Activated CD8-positive, alpha-beta T cell treated with anti-CD3 and anti-CD28 coated beads for 36 hours (primary cell): ENCODE measurements at places on chromosomes 6 and 20.

GRCh38 chr6:134535831-134536230 lies 217.9 kb upstream of the SGK1 start:
- no peak for DNase-seq

DNA sequence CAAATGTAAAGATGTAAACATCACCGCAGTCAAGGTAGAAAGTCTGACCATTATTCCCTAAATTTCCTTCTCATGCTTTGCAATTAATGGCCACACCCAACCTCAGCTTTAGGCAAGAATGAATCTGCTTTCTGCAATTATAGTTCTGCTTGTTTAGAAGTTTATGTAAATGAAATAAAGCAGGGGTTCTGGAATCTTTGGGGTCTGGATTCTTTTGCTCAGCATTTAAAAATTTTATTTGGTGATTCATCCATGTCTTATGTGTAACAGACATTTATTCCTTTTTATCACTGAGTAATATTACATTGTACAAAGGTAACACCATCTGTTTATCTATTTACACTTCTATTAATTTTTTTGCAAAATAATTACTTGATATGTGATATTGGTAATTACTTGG lies 613.6 kb downstream of the UTRN start:
- DNase-seq: no peak

- DNase-seq: no peak
These were observed 151.2 kb downstream of the GRM4 start for GRCh38 chr6:33994472-33995308.

DNA sequence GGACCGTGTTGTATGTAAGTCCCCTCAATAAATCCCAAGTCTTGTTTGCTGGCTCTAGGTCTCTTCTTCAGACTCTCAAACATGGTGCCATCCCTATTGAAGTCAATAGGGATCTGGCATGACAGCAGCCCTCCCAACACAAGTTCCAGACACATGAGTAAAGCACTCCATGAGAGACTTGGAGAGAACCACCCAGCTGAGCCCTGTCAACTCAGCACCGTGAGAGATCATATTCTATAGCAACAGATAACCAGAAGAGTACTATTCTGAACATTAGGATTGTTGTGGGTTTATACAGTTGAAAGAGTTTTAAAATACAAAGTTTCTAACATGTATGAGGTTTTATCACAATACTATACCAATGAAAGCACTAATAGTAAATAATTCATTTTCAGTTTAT lies 23.5 kb downstream of the TMEM14A start:
- no peak for DNase-seq

- DNase-seq: no peak
These were observed 108.8 kb upstream of the SCGN start for GRCh38 chr6:25542984-25543910.

DNA sequence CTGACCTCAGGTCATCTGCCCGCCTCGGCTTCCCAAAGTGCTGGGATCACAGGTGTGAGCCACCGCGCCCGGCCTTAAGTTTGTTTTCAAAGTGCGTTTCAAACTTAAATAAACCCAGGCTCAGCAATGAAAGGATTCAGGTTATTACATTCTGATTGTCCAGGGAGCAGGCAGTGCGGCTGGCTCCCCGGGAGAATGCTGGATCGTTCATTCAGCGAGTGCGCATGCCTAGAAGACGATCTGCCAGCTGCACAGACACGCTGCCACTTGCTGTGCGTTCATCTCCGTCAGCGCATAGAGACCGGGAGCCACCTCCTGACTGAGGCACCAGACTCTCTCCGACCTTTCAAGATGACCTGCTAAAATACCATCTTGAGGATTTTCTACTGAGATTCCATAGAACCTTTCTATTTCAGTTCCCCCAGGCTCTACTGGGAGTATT lies 163.9 kb upstream of the ZNF217 start:
- DNase-seq: no peak

GRCh38 chr6:127383988-127384387 lies 40.6 kb upstream of the ECHDC1 start:
- no peak for DNase-seq

GRCh38 chr6:128713461-128713860 lies 169.5 kb upstream of the LAMA2 start:
- no peak for DNase-seq

- DNase-seq: peak; percentile 40
These were observed 64.4 kb downstream of the TMEM242 start for GRCh38 chr6:157258878-157259277.

DNA sequence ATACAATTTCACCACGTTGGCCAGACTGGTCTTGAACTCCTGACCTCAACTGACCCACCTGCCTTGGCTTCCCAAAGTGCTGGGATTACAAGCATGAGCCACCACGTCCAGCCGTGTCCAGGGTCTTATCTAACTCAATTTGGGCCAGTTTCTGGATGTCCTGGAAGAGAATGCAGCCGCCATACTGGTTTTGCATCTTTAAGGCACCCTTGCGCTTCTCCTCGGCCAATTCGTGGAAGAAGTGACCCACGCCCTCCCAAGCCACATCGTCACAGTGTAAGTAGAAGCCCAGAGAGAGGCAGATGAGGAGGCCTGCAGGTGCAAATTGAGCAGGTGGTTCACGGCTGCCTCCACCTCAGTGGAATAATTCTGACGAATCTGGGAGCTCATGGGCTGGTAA lies 3.7 kb upstream of the ZNF335 start:
- no peak for DNase-seq

- DNase-seq: no peak
These were observed 339.2 kb upstream of the JAG1 start for GRCh38 chr20:11012975-11013374.

DNA sequence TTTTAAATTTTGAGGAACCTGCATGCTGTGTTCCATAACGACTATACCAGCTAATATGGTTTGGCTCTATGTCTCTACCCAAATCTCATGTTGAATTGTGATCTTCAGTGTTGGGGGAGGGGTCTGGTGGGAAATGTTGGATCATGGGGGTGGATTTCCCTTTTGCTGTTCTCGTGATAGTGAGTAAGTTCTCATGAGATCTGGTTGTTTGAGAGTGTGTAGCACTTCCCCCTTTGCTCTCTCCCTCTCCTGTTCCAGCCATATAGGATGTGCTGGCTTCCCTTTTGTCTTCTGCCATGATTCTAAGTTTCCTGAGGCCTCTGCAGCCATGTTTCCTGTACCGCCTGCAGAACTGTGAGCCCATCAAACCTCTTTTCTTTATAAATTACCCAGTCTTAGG lies 61.8 kb upstream of the NEDD9 start:
- DNase-seq: no peak

- DNase-seq: no peak
These were observed 52.2 kb downstream of the TOP1 start for GRCh38 chr20:41080866-41081265.

DNA sequence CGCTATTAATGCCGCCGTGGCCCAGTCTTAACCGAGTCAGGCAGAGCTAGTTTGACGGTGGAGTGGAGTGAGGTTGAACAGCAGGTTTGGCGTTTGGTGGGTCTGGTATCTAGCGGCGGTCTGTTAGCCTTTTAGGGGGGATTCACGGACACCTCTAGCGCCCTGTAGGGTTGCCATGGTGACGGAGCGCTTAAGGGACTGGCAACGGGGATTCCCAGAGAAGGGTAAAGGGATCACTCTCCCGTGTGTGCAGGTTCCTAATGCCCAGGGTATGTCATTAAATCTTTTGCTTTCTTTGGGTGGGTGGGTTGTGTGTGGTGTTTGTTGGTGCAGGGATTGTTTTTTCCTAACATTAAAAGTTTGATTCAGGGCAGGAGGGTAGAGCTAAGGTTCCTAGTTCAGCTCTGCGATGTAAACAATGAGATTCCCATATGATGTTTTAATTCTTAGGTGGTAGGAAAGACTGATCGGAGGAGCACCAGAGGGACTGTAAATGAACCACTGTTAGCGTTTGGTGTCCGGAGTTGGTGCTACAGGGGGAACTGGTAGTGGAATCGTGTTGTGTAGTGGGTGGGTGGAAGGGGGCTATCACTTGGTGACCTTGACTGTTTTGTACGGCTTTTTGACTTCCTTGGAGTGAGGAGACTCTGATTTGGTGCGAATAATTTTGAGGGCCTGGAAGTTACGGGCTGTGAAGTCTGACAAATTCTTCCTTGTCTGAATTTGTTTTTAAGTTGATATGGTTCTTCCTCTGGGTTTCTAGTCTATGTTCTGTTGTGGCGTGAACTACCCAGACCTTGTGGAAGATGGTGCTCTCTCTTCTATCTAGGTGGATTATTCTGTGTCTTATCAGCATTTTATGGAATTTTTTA lies 5.0 kb downstream of the BRD2 start:
- peak; percentile 77 for DNase-seq

DNA sequence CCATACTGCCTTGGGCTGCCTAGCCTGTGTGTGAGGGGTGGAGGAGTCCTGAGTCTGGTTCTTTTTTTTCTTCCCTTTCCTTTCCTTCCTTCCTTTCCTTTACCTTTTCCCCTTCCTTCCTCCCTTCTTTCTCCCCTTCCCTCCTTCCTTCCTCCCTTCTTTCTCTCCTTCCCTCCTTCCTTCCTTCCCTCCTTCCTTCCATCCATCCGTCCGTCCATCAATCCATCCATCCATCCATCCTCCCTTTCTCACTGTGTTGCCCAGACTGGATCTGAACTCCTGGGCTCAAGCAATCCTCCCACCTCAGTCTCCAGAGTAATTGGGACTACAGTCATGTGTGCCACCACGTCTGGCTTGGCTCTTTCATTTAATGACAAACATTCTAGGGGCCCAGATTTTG lies 750.7 kb upstream of the CHD6 start:
- DNase-seq: no peak

DNA sequence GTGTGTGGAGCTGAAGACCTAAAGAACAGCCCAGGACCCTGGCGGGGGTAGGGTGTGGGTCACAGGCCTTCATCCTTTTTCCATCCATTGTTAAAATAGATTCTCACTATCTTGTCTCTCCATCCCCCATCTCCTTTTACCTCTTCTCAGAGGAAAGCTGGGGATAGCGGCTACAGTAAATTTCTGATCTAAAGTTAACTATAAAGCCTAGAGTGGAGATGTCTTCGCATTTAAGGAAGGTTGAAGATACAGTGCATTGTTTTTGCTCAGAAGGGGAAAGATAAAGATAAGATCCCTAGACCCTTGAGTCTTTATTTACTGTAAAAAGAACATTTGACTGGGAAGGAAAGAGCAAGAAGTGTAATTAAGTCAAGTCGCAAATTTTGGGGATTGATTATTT lies 8.6 kb downstream of the FOXA2 start:
- DNase-seq: no peak

- DNase-seq: no peak
These were observed 64.2 kb upstream of the SUPT3H start for GRCh38 chr6:45441851-45442453.

GRCh38 chr6:22147921-22148776 lies 148.7 kb downstream of the PRL start:
- DNase-seq: peak; percentile 43

DNA sequence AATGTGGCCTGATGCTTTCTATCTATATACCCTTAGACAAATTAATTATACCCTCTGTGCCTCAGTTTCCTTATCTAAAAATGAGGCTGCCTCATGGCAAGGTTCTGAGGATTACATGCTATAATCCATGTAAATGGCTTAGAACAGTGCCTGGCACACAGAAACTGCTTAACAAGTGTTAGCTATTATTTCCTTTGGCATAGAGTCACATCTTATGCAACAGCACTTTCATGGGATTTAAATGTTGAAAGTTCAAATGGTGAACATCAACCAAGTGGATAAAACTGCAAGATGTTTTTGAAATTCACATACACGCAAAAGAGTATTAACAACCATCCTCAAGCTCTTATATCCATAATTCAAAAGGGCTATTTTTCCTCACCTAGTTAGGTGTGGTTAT lies 202.8 kb upstream of the JAG1 start:
- no peak for DNase-seq

DNA sequence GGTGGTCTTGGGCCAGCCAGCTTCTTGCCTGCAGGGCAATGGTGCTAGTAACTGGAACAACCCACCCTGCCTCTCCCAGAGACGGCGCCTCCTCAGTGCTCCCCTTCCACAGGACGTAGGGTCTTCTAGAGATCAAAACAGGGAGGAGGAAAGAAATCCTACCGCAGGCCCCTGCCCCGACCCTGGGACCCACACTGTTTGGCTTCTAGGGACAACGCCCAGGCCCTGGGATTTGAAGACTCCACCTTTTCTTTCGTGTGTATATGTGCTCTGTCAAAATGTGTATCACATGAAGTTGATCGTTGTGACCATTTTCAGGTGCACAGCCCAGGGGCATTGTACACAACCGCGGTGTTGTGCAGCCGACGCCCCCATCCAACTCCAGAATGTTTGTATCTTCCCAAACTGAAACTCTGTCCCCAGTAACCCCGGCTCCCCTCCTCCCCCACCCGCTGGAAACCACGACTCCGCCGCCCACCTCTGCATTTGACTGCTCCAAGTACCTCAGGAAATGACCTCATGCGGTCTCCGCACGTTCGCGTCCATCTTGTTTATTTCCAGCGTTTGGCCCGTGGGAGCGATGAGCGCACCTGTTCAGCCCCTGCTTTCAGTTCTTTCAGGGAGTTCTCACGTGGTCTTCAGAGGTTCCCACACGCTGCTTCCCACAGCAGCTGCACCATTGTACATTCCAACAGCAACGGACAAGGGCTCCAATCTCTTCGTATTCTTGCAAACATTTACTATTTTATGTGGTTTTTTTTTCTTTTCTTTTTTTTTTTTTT lies 3.4 kb upstream of the BHLHE23 start:
- DNase-seq: peak; percentile 95

GRCh38 chr6:152167641-152168603 lies 360.4 kb downstream of the ESR1 start:
- no peak for DNase-seq
